ENCODE measurements at places on chromosomes 16 and 17.

DNA sequence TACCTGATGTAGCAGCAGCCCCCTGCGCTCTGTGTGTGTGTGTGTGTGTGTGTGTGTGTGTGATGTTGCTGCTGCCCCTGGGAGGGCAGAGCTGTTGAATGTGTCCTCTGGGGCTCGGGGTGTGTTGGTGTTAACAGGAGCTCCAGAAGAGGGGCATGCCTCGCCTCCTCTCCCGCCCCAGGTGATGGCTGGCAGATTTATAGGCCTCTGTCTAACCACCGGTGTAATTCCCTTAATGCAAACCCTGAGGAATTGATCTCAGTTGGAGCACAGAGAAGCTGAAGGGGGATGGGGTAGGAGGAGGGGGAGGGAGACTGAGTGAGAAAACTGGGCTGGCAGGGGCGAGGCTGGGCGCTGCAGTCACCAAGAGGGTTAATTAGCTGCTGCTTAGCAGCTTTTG is 10.0 kb downstream of the CACNA1G start:
- no peak for DNase-seq

DNA sequence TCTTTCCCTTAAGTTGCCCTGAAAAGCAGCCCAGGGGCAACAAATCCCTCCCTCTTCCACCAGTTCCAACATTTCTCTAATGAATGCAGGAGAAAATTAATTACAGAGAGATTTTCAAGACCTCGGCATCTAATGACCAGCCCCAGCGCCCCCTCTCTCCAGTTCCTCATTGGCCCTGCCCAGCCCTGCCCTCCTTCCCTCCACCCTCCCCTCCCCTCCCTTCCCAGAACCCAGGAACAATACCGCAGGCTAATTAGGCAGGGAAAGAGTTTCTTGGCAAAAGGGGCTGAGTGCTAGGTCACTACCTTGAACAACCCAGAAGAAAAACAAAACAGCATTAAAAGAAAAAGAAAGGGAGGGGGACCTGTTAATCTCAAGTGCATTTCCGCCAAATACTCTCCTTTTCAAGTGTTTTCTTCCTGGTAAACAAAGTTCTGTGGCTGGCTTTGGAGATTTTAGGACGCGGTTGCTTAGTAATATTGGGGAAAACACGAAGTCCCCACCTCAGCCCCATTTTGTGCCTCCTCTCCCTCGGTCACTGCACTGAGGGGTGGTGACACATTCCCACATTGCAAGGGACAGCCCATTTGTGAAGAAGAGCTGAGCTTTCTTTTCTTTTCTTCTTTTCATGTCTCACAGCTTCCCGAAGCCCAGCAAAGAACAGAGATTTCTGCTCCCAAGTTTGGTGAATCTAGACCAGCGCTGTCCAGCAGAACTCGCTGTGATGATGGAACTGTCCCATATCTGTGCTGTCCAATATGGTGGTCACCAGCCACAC is 215.4 kb downstream of the SOX9 start:
- DNase-seq, result no peak

GRCh38 chr17:59370593-59371299 is 39.3 kb downstream of the YPEL2 start:
- no peak for DNase-seq

DNA sequence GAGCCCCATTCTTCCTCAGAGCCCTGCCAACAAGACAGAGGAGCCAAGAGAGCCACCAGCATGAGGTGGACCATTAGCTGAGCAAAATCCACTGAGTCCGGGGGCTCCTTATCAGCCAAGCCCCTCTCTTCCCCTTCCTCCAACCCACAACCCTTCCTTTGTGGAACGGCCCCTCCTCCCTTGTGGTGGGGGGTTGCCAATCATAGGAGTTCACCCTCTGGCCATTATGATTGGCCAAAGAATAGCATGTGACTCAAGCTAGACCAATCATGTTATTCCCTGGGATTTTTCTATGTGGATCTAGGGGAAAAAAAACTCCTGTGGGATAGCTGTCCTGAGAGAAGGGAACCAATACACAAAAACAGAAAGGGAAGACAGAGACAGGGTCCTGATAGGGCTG is 120.5 kb downstream of the C16orf95 start:
- DNase-seq, result no peak

- no peak for DNase-seq
Measured at GRCh38 chr17:16250635-16251034, 33.6 kb downstream of the PIGL start.

DNA sequence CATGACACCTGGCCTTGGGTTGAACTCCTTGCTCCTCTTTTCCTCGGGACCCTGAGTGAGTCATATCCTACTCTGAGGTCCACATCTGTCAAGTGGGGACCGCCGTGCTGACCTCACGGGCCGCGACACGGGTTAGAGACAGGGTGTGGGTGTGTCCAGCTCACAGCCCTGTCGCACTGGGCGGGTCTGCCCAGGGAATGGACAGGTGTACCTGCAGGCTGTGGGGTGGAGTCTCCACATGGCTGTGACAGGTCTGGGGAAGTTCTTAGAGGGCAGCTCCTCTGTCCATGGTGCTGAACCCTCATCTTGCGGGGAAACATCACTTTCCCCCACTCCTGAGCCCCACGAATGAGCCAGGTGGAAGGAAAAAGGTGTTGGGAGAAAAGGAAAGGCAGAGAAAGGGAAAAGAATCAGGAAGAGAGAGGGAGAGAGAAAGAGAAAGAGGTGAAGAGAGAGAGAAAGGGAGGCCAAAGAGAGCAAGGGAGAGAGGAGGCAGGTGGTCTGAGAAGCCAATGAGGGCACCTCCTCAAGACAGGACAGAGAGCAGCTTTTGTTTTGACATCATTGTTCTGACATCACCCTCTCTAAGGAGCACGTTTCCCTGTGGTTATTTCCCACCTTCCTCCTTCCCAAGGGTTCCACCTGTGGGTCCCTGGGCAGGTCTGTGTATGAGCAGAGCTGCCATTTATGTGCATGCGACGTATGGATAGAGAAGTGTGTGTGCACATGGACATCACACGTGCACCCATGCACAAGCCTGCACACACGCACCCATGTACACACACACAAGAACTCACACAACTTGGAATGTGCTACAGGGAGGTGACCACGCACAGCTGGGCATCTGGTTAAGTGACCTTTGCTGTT is 32.6 kb upstream of the CBFA2T3 start:
- no peak for DNase-seq

Measured in activated naive CD4-positive, alpha-beta T cell (primary cell).